Stimulated activated CD4-positive, alpha-beta T cell treated with anti-CD3 and anti-CD28 coated beads, Interleukin-1b, Interleukin-23, amount 100 ng/mL, for 24 hours (primary cell): ENCODE measurements at places on chromosomes 2 and 18.

- DNase-seq: no peak
Measured at GRCh38 chr2:15174567-15174966, 386.6 kb downstream of the NBAS start.

- DNase-seq: no peak
Measured at GRCh38 chr2:181468811-181469210, 11.6 kb downstream of the ITGA4 start.

GRCh38 chr2:226832061-226832460 lies 3.8 kb upstream of the RHBDD1 start:
- no peak for DNase-seq

DNA sequence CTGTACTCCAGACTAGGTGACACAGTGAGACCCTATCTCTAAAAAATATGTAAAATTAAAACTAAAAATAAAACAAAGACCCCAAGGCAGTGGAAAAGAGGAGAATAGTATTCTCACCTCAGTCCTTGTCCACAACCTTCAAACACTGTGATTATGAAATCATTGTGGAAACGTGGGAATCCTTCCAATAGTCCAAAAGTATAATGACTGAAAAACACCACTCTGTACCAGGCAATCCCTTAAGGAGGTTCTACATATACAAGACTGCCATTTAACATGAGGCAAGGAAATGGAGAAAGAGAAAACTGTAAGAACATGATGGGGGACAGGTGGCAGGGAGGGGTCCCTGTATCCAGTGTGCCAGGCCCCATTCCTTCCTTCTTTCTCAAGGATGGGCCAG lies 66.1 kb downstream of the ACVR1 start:
- no peak for DNase-seq

GRCh38 chr18:56475250-56475649 lies 163.1 kb downstream of the TXNL1 start:
- no peak for DNase-seq

DNA sequence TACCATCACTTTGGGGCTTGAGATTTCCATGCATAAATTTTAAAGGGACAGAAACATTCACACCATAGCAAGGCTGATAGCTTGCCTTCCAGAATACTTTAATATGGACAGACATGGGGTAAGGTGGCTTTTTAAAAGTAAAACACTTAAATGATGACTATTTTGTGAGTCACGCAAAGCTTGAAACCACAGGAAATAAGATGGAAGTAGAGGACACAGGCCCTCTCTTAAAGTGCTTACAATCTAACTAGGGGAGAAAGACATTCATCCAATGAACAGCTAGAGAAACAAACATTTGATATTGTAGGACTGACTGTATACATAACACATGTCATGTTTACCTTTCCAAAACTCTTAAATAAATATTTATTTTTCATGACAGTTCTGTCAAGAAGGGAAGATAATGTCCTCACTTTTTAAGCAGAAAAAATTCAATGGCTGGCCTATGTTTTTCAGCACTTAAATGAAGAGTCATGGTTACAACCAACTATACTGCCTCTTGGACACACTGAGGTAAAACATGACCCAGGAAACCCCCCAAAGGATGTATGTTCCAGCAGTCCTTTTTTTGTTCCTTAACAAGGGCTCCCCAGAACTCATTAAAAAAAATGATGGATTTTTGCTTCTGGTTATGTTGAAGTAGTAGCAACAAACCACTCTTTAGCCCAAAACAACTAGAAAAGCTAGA lies 120.0 kb upstream of the RBMS1 start:
- DNase-seq: no peak

DNA sequence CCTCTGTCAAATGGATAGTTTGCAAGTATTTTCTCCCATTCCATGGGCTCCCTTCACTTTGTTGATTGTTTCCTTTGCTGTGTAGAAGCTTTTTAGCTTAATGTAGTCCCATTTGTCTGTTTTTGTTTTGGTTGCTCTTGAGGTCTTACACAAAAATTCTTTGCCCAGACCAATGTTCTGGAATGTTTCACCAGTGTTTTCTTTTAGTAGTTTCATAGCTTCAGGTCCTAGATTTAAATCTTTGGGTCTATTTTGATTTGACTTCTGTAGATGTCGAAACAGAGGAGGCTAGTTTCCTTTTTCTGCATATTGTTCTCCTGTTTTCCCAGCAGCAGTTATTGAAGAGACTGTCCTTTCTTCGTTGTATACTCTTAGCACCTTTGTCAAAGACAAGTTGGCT lies 351.6 kb downstream of the PTPRM start:
- no peak for DNase-seq

DNA sequence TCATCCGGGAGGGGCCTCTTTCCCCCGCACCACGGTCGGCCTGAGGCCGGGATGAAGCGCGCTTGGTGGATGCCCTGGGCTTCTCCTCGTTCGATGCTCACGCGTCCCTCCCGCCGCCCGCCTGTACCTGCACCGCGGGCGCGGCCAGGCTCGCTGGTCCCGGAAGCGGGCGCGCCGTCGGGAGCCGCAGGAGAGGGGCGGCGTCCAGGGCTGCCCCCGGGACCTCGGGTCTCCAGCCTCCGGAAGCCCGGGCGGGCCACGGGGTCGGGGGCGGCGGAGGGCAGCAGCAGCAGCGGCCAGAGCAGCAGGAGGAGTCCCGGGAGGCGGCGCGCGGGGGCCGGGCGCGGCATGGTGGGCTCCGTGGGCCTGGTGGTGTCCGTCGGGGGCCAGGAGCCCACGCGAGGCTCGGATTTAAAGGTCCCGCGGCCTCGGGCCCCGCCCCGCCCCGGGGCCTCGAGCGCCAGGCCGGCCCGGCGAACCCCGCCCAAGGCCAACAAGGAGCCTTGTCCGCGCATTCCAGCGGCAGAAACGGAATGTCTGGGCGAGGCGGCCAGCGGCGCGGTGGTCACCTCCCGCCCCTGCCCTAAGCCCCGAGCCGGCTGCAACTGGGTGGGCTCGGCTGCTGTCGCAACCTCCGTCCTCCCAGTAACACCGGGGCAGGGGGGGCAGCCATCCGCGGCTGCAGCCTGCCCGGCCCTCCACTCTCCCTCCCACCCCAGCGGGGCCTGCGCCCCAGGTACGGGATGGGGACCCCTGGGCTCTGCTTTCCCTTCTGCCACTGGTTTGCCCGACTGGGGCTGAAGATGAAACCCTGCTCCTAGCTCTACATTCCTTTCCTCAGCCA lies at the start of gene MATN3:
Gene MATN3, minus strand, starts transcription at position 387 of the 844 bp plus-strand sequence. Its CDS starts 37 bp downstream, at position 350.
- DNase-seq: no peak

DNA sequence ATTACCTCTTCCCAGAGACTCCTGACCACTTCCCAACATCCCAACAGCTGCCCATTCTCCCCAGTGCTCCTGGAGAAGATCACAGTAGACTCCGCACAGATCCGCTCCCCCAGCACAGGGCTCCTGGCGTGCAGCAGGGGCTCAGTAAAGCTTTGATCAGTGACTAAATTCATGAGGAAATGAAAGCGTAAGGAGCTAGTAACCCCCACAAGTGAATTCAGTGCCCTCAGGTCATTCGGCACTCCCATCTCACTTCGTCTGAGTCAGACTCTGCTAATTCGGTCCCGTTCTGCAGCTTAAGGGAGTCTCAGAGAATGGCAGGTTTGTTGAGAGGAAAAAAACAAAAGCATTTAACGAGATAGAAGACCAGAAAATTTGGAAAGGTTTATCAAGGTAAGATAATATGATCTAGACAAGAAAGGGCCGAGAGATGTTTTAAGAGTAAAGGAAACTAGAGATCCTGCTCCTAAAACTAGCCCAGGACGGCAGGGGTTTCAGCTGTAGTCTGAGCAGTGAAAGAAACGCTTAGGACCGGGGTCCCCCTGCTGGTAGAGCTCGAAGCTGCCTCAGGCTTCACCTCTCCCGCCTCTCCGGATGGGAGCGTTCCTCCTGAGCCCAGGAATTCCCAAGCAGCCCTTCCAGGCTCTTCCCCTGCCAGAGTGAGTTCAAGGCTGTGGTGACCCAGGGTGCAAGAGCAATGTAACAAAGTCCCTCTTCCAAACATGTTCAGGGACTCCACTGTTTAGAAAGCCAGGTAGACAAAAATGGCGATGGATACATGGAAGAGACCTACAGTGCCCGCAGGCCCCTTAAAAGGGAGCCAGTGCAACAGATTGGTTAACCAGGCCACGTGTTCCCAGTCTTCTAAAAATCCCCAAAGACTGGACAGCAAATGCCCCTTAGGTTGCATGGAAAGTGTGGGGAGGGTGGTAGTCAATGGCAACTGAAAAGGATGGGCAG lies 127.3 kb downstream of the DNER start:
- peak; percentile 16 for DNase-seq
